ENCODE measurements at places on chromosomes 7 and 10.

GRCh38 chr7:55087521-55087961 is 68.7 kb downstream of the EGFR start:
- no peak overlapping the region for H3K4me3 ChIP-seq
- no peaks in the 10 kb centered on the region for H3K36me3 ChIP-seq
- H3K27me3 ChIP-seq = peaks cover 26% of the 10 kb centered on the region
- no peak for DNase-seq

DNA sequence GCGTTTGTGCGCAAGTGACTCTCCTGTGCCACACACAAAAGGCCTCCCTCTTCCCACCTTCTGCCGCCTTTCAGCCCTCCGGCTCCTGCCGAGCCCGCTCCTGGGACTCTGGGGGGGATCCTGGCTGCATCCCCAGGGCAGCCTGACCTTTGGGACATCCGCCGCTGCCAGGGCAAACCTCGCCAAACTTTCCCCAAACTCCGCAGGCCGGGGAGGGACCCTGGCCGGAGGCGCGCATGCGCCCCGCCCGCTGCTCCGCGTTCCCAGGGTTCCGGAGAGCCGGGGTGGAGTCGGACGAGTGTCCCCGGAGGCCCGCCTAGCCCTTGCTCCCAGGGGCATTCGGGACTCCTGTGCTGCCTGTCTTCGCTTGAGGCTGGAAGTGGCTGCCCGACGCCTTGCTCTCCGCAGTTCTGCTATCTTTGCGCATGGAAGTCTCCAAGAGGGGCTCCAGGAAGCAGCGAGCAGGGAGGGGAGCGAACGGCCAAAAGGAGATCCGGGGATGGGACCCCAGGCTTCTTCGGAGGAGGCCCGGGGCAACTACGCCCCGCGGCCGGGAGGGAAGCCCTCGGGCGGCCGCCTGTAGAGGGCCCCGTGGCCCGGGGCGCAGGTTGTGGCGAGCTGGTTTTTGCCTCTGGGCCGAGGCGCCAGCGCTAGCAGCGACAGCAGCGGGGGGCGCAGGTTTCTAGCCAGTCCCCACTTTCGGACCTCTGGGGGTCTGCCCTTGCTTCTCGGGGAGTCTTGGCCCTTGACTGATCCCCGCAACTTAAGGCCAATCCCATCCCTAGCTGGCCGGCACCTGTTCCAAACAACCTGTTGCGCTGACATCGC is 7.0 kb downstream of the PTF1A start:
- H3K4me1 ChIP-seq = no peaks in the 10 kb centered on the region
- H3K4me3 ChIP-seq = no peak overlapping the region
- H3K27me3 ChIP-seq = peaks cover 62% of the 10 kb centered on the region
- H3K27ac ChIP-seq = no peak overlapping the region
- H3K36me3 ChIP-seq = no peaks in the 10 kb centered on the region
- DNase-seq = no peak

- no peaks in the 10 kb centered on the region for H3K4me1 ChIP-seq
- H3K27me3 ChIP-seq = peaks cover 10% of the 10 kb centered on the region
- no peaks in the 10 kb centered on the region for H3K36me3 ChIP-seq
- H3K4me3 ChIP-seq = no peak overlapping the region
- DNase-seq = no peak
Measured at GRCh38 chr10:103806395-103807187, 48.8 kb downstream of the SH3PXD2A start.

DNA sequence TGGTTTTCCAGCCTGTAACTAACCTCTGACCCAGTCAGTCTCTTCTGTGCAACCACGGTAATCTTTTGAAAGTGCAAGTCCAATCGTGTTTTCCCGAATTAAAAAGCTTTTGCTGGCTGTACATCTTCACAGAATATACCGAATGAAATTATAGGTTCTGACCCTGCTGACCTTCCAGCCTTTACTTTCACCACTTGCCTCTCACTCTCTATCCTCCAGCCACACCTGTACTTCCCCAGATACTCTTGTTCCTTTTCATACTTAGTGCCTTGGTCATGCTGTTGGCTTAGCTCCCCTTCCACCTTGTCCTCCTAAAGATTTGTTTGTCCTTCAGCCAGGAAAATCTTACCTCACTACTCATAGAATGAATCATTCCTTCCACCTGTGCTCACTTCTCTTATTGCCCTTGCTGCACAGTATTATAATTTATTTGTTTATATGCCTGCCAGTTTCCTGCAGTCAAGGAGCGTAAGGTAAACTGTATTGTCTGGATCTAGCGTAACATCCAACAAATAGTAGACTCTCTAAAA is 2.3 kb upstream of the PNPLA8 start:
- H3K27ac ChIP-seq = no peak overlapping the region
- peaks cover 16% of the 10 kb centered on the region for H3K36me3 ChIP-seq
- H3K4me3 ChIP-seq = no peak overlapping the region
- H3K4me1 ChIP-seq = peaks cover 35% of the 10 kb centered on the region

- DNase-seq = no peak
- H3K36me3 ChIP-seq = peaks cover 37% of the 10 kb centered on the region
- no peak overlapping the region for H3K4me3 ChIP-seq
- no peaks in the 10 kb centered on the region for H3K4me1 ChIP-seq
- no peak overlapping the region for H3K27ac ChIP-seq
- H3K27me3 ChIP-seq = no peaks in the 10 kb centered on the region
Measured at GRCh38 chr7:92485974-92486373, 8.2 kb upstream of the ERVW-1 start.

DNA sequence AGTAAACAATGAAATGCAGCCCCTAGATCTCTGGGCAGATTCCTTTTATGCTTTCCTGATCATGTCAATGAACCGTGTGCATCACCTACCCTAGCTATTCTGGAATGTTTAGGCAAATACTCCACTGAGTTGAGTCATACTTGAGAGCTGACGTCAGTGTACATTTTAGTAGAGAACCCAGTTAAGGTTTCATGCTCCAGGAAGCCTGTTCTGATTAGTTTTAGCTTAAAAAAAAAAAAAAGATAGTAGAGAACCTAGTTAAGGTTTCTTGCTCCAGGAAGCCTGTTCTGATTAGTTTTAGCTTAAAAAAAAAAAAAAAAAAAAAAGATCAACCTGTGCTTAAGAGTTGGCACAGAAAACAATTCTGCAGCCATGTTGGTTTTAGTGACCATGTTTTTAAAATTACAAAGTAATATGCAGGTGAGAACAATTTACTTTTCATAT is 3.7 kb upstream of the MCU start:
- no peak overlapping the region for H3K27ac ChIP-seq
- peaks cover 24% of the 10 kb centered on the region for H3K4me1 ChIP-seq

- no peak overlapping the region for H3K27ac ChIP-seq
- H3K27me3 ChIP-seq = peaks cover 40% of the 10 kb centered on the region
- no peak overlapping the region for H3K4me3 ChIP-seq
- no peaks in the 10 kb centered on the region for H3K36me3 ChIP-seq
- peaks cover 3% of the 10 kb centered on the region for H3K4me1 ChIP-seq
Measured at GRCh38 chr7:151440799-151441445, 981 bp upstream of the CRYGN start.

DNA sequence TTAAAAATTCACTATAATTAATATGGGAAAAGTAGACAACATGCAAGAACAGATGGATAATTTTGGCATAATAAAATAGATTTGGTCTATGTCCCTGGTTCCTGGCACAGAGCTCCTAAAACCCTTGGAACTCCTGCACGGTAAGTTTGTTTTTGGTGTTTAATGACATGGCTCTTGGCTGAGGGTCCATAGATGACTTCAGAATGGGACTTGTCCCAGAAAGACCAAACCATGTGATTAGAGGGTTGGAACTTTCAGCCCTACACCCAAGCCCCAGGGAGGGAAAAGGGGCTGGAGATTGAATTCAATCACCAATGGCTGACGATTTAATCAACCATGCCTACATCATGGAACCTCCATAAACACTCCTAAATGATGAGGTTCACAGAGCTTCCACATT is 12.6 kb upstream of the GSDME start:
- no peak for DNase-seq
- no peak overlapping the region for H3K27ac ChIP-seq
- peaks cover 13% of the 10 kb centered on the region for H3K27me3 ChIP-seq
- H3K36me3 ChIP-seq = no peaks in the 10 kb centered on the region
- no peak overlapping the region for H3K4me3 ChIP-seq

DNA sequence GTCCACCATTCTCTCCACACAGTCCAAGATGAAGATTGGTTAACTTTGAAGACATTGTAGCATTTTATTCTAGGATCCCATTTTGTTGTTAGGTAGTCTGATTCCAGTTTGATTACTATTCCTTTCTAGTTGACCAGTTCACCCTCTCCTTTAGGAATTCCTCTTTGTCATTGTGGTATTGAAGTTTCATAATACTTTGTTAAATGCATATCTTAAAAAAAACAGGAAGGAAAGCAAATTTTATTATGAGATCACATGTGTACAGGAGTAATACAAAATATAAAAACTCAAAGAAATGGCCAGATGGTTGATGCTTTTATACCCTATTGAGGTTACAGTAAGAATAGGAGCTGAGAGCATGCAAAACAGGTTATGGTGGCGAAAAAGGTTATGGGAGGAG is 15.5 kb upstream of the SEMA3C start:
- no peak overlapping the region for H3K27ac ChIP-seq
- H3K4me1 ChIP-seq = no peaks in the 10 kb centered on the region
- H3K4me3 ChIP-seq = no peak overlapping the region
- no peak for DNase-seq
- no peaks in the 10 kb centered on the region for H3K27me3 ChIP-seq
- no peaks in the 10 kb centered on the region for H3K36me3 ChIP-seq

GRCh38 chr10:78320506-78320905 is 286.8 kb downstream of the RPS24 start:
- H3K27me3 ChIP-seq = peaks cover 2% of the 10 kb centered on the region
- H3K4me3 ChIP-seq = no peak overlapping the region
- H3K4me1 ChIP-seq = no peaks in the 10 kb centered on the region
- no peak overlapping the region for H3K27ac ChIP-seq

- peaks cover 30% of the 10 kb centered on the region for H3K36me3 ChIP-seq
- no peaks in the 10 kb centered on the region for H3K27me3 ChIP-seq
- peaks cover 25% of the 10 kb centered on the region for H3K4me1 ChIP-seq
Measured at GRCh38 chr10:79346388-79347225, 662 bp upstream of the PPIF start.

DNA sequence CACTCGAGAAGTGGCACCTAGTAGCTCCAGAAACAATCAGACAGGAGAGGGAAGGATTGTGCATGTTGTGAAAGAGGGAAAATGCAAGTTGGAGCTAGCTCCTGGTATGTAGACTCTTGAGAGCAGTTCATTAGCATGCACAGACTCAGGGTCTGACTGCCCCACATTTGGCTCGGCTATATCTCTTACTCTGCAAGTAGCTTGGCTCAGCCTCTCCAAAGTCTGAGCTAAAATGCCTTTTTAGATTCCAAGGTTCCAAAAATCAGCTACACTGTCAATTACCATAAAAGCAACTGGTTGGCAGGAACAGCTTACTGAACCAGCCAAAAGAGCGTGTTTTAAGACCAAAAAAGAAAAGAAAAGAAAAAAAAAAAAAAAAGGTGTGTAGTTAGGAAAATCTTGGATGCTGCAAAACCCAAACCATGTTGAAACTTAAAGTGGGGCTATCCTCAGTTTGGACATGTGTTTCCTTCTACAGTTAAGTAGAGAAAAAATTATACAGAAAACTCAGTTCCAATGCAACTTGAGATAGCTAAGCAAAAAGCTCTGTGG is 65.5 kb downstream of the MKX start:
- no peaks in the 10 kb centered on the region for H3K4me1 ChIP-seq
- no peak overlapping the region for H3K4me3 ChIP-seq
- H3K27me3 ChIP-seq = peaks cover 3% of the 10 kb centered on the region
- H3K27ac ChIP-seq = no peak overlapping the region

GRCh38 chr7:130639388-130639787 is 29.2 kb downstream of the COPG2 start:
- DNase-seq = no peak
- H3K4me1 ChIP-seq = no peaks in the 10 kb centered on the region
- no peak overlapping the region for H3K4me3 ChIP-seq
- H3K27me3 ChIP-seq = no peaks in the 10 kb centered on the region
- H3K27ac ChIP-seq = no peak overlapping the region

GRCh38 chr7:32658467-32658869 is 163.2 kb downstream of the AVL9 start:
- H3K27ac ChIP-seq = no peak overlapping the region
- H3K4me1 ChIP-seq = no peaks in the 10 kb centered on the region
- H3K4me3 ChIP-seq = no peak overlapping the region
- no peaks in the 10 kb centered on the region for H3K36me3 ChIP-seq
- no peak for DNase-seq

GRCh38 chr7:73496626-73497025 is 25.5 kb downstream of the BAZ1B start:
- no peak for DNase-seq
- no peaks in the 10 kb centered on the region for H3K27me3 ChIP-seq
- no peaks in the 10 kb centered on the region for H3K4me1 ChIP-seq
- H3K4me3 ChIP-seq = no peak overlapping the region

DNA sequence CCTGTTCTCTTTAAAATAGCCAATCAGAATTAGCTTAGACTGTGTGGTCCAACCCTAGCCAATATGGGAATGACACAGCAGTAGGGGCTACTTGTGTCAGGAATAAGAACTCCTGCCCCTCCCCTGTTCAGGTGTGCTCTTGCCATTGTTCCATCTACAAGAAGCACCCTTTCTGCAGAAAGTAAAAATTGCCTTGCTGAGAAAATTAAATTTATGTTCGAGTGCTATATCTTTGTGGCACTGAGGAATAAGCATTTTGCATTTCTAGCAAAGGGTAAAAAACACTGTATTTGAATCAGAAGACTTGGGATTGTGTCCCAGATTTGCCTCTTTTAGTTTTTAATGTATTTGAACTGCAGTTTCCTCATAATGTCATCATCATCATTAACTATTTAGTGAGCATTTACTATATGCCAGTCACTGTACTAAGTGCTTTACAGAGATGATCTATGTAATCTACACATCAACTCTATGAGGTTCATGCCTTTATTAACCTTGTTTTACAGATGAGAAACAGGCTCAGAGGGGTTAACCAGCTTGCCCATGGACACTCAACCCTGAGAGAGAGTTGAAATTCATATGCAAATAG is 28.9 kb upstream of the XRCC2 start:
- H3K27ac ChIP-seq = no peak overlapping the region
- no peak overlapping the region for H3K4me3 ChIP-seq
- H3K36me3 ChIP-seq = peaks cover 1% of the 10 kb centered on the region
- peaks cover 3% of the 10 kb centered on the region for H3K4me1 ChIP-seq

GRCh38 chr10:22705527-22705926 is 8.9 kb downstream of the PIP4K2A start:
- no peaks in the 10 kb centered on the region for H3K27me3 ChIP-seq
- DNase-seq = no peak
- H3K4me3 ChIP-seq = peak overlapping the region; percentile 29
- peak overlapping the region; percentile 86 for H3K27ac ChIP-seq

DNA sequence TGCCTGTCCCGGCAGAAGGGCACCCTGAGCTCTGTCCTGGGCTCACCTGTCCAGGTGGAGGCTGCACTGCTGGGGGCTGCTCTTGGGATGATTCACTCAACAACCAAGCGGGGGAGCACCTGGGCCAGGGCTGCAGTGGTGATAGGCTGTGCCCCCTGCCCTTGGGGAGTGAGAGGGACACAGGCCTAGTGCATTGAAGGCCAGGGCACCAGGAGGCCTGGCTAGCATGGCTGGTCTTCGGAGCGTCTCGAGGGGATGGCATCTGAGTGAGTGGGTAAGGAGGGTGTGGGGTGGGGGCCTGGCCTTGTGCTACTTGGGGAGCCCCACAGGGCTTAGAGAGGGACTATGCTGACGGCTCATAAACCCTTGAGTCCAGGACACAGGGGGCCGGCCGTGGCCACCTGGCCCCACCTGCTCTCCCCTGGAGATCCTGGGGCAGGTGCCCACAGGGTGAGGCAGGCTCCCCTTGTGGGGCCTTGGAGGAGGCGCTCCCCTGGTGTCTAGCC is 3.1 kb downstream of the PWWP2B start:
- peaks cover 3% of the 10 kb centered on the region for H3K36me3 ChIP-seq
- peaks cover 50% of the 10 kb centered on the region for H3K4me1 ChIP-seq
- no peak overlapping the region for H3K4me3 ChIP-seq

Data from activated B cell treated with CpG ODN at 0.5 μM for 24 hours (primary cell).